ENCODE measurements at places on chromosomes 3 and 15. TPM values are rescaled to one million over a fixed set of nuclear protein-coding genes. Genes with fewer than 3 reads are reported as not detected.

FES gene
- total RNA-seq, result 4.7 TPM

INSYN1 gene
- total RNA-seq, result not detected

AGBL1 gene
- not detected for total RNA-seq

- peak; percentile 8 for DNase-seq
These were observed 85.4 kb downstream of the WDR76 start for GRCh38 chr15:43912208-43912607.

DNA sequence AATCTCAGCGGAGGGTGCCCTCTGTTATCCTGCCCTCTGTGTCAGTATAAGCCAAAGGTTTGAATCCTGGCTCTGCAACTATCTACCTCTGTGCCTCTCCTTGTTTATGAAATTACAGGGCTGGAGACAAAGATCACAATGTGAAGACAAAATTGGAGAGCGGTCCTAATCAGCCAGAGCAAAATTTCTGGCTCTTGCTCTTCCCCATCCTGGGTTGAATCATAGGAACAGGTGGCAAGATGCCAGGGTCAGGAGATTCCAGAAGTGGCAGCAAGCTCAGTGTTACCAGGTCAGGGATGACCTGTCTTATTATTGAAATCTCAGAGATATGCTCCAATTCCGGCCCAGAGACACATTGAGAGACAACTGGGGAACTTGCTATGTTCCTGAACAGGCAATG, 2.3 kb upstream of the CCR2 start:
- peak; percentile 48 for DNase-seq

- DNase-seq, result no peak
These were observed 308.2 kb downstream of the VPS13C start for GRCh38 chr15:61752001-61752400.

- no peak for DNase-seq
These were observed 4.2 kb downstream of the IGDCC4 start for GRCh38 chr15:65418596-65418995.

GRCh38 chr3:127307112-127307835, 19.4 kb upstream of the PRR20G start:
- no peak for DNase-seq

GRCh38 chr3:30448450-30449289, 157.7 kb upstream of the TGFBR2 start:
- DNase-seq, result peak; percentile 82
